Colonic mucosa (tissue), 4 donors: ENCODE measurements at places on chromosomes 2 and 18.

- no peak for DNase-seq
Measured at GRCh38 chr2:28185891-28186290, 206.8 kb upstream of the FOSL2 start.

GRCh38 chr2:3677436-3677835, 19.4 kb downstream of the ALLC start:
- DNase-seq: no peak

GRCh38 chr2:164606557-164606956, 14.7 kb downstream of the GRB14 start:
- no peak for DNase-seq

DNA sequence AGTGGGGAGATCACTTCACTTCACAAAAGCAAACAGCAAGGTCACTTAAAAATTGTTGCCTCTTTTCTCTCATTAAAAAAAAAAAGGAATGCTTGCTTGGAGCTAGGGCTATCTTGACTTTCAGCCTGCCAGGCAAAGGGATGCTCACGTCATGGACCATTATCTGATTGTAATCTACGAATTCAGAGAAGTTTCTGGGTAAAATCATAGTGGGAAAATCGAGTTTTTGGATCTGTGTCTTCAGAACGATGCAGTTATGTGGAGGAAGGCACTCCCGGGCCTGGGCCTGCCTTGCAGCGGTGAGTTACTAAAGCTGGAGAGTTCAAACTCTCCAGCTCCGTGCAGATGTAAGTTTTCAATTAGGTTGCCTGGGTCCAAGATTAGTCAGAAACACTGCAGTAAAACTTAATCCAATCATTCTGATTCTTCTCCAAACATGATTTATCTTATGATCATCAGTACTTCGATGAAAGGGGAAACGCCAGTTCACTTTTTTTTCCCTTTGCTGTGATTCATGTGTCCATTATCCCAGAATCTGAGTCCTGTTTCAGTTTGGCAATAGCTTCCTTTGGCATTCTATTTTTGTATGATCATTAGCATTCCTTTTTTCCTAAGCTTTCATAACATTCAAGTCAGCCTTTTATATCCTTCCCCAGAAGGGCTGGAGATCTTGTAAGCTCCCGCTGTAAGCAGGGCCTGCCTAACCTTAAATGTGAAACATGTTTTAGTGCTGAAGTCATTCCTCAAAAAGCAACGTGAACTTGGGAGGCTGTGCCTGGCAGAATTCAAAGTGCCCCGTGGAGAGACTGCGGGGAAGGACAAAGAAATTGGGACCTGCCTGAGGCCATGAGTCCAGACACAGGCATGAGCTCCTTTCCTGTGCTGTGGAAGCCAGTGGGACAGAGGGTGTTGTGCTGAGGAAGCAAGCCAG, 119.3 kb upstream of the TWIST2 start:
- no peak for DNase-seq

DNA sequence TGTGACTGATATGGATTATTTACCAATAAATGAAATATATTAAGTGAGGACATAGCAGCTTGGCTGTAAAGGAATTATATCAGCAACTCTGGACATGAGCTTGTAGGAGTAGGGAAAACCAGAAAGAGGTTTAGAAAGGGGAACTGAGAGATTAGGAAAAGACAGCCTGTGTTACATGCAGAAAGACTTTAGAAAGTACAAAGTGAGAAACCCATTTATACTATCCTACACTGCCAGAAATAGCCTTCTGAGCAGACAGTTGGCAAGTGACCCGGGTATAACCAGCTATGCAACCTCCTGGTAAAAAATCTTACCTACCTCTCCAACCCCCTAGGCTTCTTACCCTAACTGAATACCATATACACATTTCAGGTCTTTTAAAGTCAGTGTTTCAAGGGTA, 134.1 kb downstream of the ANKRD44 start:
- DNase-seq: no peak

DNA sequence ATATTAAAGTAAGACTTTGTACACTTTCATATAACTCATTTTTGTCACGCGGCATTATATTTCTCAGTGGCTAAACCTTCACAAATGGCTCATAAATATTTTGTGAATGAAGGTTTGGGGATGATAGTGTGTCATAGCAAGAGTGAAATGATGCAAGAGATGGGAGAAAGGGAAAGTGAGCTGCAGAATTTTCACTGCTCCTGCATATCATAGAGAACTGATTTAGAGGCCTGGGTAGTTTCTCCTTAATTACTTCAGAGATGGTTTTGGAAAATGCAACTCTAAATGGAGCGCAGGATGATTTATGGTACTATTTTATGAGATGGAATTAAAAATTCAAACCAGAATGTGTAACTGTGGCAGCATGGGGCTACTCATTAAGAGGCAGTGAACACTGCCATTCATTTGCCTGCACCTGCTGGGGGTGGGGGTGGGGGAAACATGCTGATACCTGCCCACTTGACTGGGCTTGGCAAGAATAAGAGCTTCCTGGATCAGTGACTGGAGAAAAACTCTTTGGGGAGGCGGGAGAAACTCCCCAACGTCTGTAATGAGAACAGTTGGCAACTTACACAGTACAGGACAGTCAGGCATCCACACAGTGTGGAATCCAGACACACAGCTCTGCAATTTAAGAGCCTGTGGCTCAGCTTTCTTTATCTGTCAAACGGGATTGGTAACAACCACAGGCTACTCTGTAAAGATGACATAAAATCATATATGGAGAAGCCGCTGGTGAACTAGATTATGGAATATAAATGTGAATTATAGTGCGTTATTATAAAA, 941.9 kb downstream of the SLC4A3 start:
- no peak for DNase-seq

GRCh38 chr18:31711365-31712172, 27.2 kb upstream of the B4GALT6 start:
- DNase-seq: no peak

DNA sequence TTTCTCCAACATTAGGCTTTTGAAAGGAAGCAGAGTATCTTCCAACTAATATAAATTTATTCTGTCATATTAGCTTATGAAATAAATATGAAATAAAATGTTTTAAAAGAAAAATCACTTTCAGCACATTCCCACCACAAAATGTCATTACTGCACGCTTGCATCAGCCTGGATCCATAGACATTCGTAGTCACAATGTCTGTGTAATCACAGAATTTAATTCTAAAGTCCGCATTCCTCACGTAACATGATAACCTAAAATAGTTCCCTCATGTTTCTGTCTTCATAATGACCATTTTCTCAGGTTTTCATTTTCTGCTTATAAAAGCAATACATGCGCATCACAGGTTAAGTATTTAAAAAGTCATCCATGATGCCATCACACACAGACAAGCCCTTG, 47.1 kb downstream of the HDAC4 start:
- no peak for DNase-seq

GRCh38 chr2:46161315-46161714, 135.9 kb upstream of the EPAS1 start:
- DNase-seq: no peak

DNA sequence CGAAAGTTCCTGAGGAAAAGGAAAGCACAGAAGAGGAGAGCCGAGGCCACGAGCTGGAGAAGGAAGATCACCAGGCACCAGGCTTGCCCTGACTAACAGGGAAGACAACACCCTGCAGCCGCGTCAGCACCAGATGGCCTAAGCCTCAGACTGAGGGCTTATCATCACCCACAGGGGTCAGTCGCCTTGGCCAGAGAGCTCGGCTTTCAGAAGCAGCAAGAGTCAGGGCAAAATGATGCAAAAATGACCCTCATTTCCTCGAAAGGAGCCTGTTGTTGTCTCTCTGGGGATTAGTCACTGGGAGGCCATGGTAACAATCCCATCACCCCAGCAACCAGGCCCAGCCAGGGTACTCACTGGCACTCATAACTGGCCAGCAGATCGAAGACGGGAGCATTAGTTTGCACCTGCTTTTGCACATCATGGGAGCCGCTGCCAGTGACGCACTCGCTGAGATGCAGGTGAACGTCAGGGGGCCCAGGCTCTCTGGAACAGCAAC, 42.7 kb upstream of the ZFP36L2 start:
- peak; percentile 53 for DNase-seq

DNA sequence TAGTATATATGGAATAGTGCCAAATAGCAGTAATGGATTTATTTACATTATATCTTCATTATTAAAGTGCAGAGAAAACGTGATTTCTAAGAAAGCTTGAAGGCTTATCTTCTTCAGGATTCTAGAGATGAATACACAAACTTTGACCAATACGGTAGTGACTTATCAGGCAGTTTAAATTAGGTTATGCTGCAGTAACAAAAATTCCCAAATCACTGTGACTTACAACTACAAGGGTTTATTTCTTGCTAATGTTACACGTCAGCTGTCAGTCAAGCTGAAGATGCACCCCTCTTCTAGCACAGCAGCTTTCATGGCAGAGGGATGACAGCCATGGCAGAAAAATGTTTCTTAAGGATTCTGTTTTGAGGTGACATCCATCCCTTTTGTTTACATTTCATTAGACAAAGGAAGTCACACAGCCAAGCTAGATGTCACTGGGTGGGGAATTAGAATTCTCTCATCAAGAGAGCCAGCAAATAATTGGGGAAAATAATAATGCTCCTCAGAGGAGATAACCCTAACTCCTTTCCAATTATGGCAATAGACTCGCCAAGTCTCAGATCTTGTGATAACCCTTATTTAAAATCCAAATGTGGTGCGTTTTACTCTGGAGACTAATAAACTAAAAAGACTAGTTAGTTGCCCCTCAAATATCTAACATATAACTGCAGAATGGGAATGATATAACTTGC, 268.3 kb upstream of the CYP26B1 start:
- DNase-seq: no peak
